ENCODE measurements at places on chromosomes 5 and 9. TPM values are rescaled to one million over a fixed set of nuclear protein-coding genes. Genes with fewer than 3 reads are reported as not detected.

DNA sequence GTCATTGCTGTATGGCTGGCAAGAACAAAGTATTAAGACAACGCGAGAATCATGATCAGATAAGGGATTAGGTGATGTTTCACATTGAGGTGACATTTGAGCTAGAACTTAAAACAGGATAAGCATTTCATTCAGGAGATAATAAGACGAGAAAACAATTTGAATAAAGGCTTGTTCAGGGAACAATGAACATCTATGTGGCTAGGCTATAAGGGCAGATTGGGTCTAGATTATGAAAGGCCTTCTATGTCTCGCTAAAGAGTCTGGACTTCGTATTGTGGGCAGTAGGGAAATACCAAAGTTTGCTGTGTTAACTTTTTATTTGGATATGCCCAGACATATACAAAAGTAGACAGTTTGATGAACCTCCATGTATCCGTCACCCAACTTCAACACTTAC lies 6.9 kb downstream of the MRPL22 start:
- DNase-seq, result no peak

The FUBP3 gene
- 36.4 TPM for total RNA-seq

The SAXO1 gene
- not detected for total RNA-seq

The REEP5 gene
- 61.2 TPM for total RNA-seq

DNA sequence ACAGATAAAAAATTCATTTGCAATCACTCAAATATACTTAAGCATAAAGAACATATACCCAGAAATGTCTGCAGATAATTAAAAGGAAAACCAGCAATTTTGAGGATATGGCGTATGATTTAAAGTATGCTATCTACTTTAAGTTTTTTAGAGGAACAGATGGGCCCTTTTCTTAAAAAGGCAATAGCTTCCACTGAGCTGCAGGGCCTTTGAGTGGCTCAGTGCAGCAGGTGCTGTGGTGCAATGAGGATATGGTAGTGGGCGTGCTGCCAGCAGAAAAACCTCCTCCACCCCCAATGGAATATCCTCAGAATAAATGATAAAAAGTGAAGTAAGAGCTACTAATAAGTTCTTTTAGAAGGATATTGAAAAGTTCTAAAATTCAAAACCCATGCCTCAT lies 814.5 kb downstream of the MTRR start:
- no peak for DNase-seq

GRCh38 chr9:86902991-86903733 lies 44.1 kb downstream of the GAS1 start:
- DNase-seq, result no peak

DNA sequence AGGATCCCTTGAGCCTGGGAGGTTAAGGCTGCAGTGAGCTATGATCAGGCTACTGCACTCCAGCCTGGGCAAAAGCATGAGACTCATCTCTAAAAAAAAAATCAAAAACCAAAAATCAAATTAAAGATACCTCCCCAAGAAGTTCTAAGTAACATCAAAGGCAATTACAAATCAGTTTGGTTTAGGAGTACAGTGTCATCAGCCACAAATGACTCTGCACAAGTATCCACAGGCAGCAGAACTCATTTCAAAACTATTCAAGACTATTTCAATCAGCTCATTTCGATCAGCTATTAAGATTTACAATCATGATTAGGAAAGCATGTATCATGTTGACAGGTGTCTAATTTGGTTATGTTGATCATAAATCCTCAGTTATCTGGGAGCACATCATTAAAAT lies 19.1 kb downstream of the TRMO start:
- no peak for DNase-seq

- DNase-seq, result no peak
These were observed 63.5 kb downstream of the MRPS27 start for GRCh38 chr5:72256536-72256935.

DNA sequence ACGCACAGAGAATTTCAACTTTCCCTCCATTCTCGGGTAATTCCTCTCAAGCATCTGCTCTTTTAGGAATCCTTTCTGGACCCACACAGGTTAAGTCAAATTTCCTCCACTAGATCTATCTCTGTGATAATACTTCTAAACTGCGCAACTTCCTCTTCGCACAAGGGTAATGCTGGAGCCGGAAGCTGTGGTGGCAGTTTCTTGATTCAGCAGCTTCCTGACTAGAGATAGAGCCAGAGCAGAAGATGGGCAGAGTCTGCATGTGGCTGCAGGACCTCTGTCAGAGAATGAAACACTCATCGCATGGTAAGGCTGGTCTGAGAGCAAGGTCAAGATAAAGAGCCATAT lies 11.1 kb upstream of the CDC42SE2 start:
- DNase-seq, result peak; percentile 81
